Epithelial cell of proximal tubule (primary cell): ENCODE measurements at places on chromosomes 4 and X.
A peak's percentile ranks its signal among the peaks of the same experiment; 100 is the strongest.

DNA sequence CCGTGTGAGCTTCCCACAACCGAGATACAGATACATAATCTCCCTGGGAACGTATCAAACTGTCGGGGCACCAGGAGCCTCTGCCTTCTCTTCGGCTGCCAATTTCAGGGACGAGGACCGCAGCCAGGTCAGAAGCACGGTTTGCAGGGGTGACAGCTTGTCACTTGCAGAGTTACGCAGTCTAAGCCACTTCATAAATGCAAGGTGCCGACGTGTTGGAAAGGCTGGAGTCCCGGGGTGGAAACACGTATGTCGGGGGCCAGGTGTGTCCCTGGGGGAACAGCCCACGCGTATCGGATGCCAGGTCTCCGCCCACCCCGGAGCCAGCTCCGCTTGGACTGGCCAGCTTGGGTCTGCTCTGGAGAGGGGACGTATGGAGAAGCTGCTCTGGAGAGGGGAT lies 76.3 kb upstream of the SHOX start:
- no peak for DNase-seq

GRCh38 chr4:14862891-14863290 lies 139.4 kb upstream of the CPEB2 start:
- DNase-seq = no peak

DNA sequence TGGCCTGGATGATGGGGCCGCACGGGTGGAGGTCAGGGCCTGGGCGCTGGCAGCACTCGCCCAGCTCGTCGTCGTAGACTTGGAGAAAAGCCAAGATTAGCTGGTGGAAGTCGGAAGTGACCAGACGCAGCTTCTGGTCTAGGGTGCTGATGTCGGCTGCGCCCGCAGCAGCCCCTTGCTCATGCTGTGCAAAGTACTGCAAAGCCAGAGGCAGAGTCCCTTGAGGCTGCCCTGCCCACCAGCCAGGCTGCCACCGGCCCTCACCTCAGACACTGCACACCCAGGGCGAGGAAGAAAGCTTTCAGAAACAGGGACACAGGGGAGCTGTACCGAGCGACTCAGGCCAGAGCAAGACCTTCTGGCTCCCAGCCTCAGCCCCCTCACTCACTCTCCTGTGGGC lies 9.7 kb upstream of the TREX2 start:
- no peak for DNase-seq

- no peak for DNase-seq
Observed at GRCh38 chr4:28092610-28093009, 1232.0 kb downstream of the STIM2 start.

DNA sequence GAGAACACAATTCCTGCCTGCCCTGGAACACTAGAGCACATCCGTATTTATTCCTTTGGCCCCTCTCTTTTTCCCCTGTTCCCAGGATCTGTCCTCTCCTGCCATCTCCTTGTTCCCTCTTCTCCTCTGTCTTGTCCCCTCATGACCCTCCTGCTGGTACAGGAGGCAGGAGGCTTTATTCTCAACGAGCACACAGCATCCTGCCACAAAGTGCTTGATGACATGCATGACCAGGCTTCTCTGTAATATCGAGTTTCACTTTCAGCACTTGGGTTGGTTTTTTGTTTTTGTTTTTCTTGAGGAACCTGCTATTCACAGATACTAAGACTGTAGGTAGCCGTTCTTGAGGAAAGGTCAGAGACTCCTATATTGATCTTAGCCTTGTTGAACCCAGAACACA lies 35.3 kb downstream of the NALF2 start:
- DNase-seq = no peak

DNA sequence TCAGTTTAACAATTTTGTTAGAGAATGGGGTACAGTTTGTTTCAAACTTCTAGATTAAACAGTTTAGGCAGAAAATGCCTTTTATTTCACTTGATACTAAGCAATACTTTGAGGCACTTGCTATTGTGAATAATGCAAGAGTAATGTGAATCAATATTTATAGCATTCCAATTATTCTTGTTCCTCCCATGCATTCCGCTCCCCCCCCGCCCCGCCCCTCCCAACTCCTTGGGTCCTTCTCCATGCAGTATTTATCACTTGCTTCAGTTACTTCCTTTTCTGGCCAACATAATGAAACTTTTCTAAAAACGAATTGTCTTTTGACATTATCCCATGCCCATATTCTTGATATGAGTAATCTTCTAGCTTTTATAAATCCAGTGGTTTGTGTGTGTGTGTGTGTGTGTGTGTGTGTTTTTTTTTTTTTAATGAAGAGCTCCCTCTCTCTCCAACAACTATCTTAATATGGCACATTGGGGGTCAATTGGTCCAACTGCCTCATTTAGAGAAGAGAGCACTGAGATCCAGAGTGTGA lies 1.6 kb downstream of the BANK1 start:
- no peak for DNase-seq

DNA sequence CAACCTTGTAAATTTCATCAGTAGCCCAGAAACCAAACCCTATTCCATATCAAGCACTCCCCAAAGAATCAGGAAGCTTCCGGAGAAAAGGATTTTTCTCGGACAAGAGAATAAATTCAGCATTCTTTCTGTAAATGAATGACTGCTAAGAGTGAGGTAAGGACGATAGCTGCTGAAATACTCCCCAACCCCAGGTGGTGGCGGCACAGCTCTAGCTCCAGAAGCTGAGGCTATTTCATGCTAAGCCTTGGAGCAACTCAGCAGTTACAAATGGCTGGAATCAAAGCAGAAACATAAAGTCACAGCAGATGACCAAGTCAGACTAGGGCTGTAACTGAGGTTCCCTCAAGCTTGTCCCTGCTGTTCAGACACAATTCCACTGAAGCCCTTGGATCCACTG lies 13.9 kb upstream of the PCDH19 start:
- DNase-seq = no peak

GRCh38 chr4:136680271-136680670 lies 852.0 kb downstream of the PCDH18 start:
- DNase-seq = no peak

GRCh38 chr4:152735396-152735859 lies 44.1 kb downstream of the TIGD4 start:
- no peak for DNase-seq

DNA sequence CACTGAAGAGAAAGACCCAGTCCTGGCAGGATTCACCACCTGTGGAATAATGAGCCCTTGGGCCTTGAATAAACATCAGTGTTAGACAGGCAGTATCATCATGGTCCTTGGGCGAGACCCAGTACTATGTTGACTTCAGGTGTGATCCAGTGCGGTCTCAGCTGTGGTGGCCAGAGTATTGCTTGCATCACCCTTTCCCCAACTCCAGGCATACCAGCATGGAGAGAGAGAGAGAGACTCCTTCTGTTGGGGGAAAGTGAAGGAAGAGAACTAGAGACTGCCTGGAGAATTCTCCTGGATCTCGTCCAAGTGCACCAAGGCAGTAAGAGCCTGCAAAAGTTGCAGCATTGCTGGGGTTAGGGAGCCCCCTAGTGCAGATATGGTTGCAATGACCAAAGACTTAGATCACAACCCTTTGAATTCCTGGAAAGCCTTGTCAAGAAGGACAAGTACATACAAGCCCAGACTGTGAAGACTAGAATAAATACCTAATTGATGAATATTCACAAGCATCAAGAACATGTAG lies 61.1 kb upstream of the VAMP7 start:
- peak; percentile 36 for DNase-seq

GRCh38 chrX:100999451-100999850 lies 29.9 kb downstream of the ARL13A start:
- no peak for DNase-seq

- peak; percentile 1 for DNase-seq
Observed at GRCh38 chr4:107519053-107519452, 201.0 kb downstream of the PAPSS1 start.

DNA sequence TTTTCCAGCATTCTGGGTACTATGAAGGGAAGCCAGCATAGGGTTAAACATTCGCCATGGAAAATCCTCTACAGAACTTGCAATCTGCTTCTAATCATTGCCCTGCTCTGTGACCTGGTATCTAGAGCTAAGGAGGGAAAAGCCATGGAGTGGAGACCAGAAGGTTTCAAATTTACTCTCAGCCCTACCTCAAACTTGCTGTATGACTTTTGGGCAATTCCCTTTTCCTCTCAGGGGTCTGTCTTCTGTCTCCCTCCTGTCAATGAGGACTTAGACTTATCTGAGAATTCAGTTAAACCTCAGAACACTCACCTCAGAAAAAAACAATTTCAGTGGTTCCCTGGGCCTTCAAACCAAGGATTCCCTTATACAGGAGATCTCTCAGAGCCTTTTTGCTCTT lies 29.1 kb downstream of the ARHGEF9 start:
- DNase-seq = no peak

DNA sequence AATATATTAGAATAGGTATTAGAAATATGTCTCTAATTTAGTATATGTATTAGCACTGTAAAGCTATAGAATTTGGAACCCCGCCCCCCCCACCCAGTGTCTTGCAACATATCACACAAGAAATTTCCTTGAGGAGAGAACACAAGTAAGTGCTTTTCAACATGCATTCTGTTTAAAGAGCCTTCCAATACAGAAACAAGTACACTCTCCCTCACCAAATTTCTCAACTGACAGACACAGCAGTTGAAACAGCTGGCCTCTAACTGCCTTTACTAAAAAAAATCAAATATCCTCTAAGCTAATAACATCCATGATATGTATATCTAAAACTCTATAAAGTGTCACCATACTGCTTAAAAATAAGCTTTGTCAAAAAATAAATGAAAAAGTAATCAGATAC lies 12.4 kb downstream of the CAMK2D start:
- no peak for DNase-seq

- DNase-seq = peak; percentile 81
Observed at GRCh38 chr4:168451744-168452390, 28.4 kb downstream of the DDX60L start.

GRCh38 chrX:96591421-96591820 lies 93.2 kb upstream of the DIAPH2 start:
- DNase-seq = no peak

DNA sequence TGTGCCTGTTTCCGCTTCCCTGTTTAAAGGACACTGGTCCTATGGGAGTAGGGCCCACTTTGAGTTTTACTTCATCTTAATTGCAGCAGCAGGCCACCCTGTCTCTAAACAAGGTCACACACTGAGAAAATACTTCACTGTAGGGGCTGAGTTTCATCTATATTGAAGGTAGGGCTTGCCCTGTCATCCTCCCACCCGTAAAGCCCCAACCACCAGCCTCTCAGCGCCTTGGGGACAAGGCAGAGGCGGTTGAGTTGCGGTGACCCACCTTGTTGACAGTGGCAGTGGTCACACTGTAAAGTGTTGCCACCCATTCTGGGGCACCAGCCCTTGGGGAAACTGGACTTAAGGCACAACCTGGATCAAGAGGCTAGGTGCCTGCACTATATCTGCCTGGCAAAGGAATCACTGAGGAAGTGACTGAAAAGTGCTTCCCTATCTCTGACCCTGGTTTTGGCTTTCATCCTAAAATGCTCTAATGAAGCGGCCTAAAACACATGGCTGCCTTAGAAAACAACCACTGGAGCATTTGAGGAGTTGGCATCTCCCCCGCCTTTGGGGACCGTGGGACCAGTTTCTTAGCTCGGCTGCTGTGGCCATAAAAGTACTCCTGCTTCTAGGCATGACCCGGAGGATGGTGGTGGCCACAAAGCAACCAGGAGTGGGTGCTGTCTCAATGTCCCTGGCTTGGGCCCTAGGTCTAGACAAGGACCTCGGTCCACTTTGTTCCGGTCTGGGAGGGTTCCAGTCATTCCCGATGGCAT lies 7.8 kb upstream of the WDR1 start:
- no peak for DNase-seq
